CD4-positive, alpha-beta T cell treated with Interleukin-6 for 4 hours (primary cell): ENCODE measurements at places on chromosomes 1 and 21.

DNA sequence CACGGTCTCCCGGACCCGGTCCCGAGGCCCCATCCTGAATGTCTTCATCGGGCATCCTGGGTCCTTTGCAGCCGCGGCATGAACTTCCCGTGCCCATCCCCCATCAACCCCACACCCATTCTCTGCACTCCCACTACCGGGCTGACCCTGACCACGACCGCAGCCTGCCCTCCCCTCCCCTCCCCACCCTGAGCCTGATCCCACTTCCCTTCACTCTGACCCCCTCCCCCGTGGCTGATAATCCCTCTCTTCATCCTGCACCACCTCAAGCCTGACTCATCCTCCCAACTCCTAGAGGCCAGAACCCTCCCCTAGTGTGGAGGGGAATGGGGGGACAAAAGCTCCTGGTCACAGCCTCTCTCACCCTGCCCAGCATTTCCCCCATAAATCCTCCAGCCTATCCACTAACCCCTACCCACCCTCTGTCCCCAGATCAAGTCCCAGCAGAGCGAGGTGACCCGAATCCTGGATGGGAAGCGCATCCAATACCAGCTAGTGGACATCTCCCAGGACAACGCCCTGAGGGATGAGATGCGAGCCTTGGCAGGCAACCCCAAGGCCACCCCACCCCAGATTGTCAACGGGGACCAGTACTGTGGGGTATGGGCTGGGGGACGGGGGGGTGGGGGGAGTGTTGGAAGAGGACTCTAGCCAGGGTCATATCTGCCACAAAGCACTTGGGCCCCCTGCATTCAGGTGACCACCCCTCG lies 602 bp downstream of the SH3BGRL3 start:
- peak; percentile 50 for DNase-seq

GRCh38 chr1:24975391-24975790 lies 45.3 kb upstream of the RUNX3 start:
- DNase-seq = no peak

GRCh38 chr1:78834201-78834741 lies 172.3 kb downstream of the ADGRL4 start:
- no peak for DNase-seq

GRCh38 chr1:111843177-111843576 lies 87.5 kb downstream of the DDX20 start:
- no peak for DNase-seq

- no peak for DNase-seq
Measured at GRCh38 chr1:190193508-190194115, 284.1 kb downstream of the BRINP3 start.

DNA sequence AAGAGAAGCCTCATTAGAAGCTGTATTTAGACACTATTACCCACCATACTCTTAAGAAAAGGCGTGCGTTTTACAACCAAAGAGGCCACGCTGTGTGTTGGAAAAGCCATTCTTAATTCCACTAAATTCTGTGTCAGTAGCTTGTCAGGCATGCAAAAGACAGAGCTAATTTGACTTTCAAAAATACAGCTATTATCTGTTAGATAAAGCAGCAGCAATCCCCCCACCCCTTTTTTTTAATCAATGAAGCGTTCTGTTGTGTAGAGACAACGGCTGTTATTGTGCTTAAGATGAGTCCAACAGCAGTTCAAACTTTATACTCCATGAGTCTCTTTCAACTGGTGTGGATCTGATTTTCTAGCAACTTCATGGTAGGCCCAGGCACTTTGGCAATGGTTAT lies 43.5 kb downstream of the PLA2G4A start:
- DNase-seq = no peak

DNA sequence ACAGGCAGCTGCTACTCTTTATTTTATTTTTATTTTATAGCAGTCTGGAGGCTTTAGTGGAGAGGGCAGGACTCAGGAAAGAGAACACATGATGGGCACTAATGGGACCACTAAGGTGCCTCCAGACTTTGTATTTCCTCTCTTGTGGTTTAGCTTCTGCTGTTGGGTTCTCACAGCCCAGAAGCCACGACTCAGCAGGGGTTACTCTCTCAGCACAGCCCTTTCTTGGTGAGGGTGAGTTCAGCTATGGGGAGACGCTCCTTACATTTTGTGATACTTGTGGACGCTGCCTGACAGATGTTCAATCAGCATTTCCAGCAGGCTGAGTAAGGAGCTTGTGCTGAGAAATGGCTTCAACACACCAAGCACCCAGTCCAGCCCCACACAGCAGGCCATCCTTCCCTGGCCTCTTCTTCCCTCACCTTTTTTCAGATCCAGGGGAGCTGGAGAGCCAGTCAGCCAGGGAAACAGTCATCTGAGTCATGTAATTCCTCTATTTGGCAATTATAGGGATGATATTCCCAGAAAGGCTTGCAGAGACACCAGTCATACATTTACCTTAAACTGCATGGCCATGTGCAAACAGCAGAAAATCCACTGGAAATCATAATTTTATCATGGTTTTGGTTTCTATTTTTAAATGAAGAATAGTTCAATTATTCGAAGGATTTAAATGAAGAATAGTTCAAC lies 53.2 kb upstream of the RAB3GAP2 start:
- no peak for DNase-seq

GRCh38 chr1:223631473-223631872 lies 34.0 kb downstream of the CAPN8 start:
- DNase-seq = no peak

GRCh38 chr1:197180252-197180878 lies 33.9 kb upstream of the ASPM start:
- DNase-seq = no peak

GRCh38 chr1:184279911-184280458 lies 106.8 kb upstream of the C1orf21 start:
- DNase-seq = no peak

DNA sequence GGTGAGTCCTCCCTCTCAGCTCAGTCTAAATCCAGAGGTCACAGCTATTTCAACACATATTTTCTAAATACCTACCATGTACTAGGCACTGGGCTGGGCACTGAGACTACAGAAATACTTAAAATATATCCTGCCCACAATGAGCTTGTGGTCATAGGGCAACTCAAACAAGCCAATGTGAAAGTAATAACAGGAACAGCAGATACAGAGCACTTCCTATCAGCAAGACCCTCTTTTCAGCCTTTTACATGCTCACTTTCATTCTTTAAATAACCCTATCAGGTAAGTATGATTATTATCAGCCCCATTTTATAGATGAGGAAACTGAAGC lies 71.9 kb downstream of the CD34 start:
- no peak for DNase-seq

- DNase-seq = no peak
Measured at GRCh38 chr1:39115271-39116110, 89.0 kb upstream of the MACF1 start.

GRCh38 chr1:44208226-44208625 lies 5.0 kb upstream of the DMAP1 start:
- no peak for DNase-seq

DNA sequence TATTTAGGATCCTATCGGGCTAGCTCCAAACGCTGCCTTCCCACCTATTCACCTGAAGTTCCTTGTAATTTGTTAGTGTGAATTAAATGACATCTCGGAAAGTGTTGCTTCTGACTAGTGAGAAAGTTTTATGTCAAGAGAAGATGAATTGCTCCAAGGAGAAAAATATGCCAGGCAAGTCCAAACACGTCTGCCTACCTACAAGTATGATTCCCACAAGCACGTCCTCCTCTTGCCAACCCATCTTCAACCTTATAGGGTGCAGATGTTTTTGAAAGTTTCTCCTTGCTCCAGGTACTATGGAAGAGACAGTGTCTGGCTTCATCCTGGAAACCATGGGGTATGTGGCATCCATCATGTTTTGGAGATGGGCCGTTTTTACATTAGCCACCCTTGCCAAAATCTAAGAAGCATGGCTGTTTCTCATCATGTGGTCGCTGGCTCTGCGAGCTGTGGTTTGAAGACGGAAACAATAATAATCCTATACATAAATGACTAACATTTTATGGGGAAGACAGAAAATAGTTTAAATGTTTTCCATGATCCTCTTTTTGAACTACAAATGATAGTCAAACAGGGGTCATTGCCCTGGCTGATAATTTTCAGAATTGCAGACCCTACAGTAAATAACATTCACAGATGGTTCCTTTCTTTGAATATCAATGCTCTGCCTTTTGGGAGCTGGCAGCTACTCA lies 505.8 kb downstream of the SMYD3 start:
- DNase-seq = no peak

- no peak for DNase-seq
Measured at GRCh38 chr1:162404550-162405160, 7.3 kb downstream of the SH2D1B start.

- peak; percentile 91 for DNase-seq
Measured at GRCh38 chr1:26833432-26834405, 7.2 kb downstream of the ZDHHC18 start.
